Placental pericyte (primary cell): ENCODE measurements at places on chromosomes 5 and 9. TPM values are rescaled to one million over a fixed set of nuclear protein-coding genes. Genes with fewer than 3 reads are reported as not detected.

Gene DRD1
- 0.44 and 0.72 TPM in 2 replicates for total RNA-seq

Gene SHOC1
- under 0.01 and 0.14 TPM in 2 replicates for total RNA-seq

Gene CLTB
- total RNA-seq = 77.5 and 102 TPM in 2 replicates

Gene PCDHGA1
- total RNA-seq = 0.43 and 0.88 TPM in 2 replicates

Gene BHMT
- 0.86 TPM in 1 of 2 replicates, not detected in the other for total RNA-seq

Gene LYRM7
- 2.0 and 7.3 TPM in 2 replicates for total RNA-seq

Gene GCNT4
- total RNA-seq = 1.1 and 1.3 TPM in 2 replicates

Gene ANKDD1B
- total RNA-seq = 0.44 TPM in 1 of 2 replicates, not detected in the other

Gene BTNL9
- total RNA-seq = not detected in 2 replicates

Gene STPG3
- total RNA-seq = not detected in 2 replicates

Gene FRMPD1
- not detected in 2 replicates for total RNA-seq
